ENCODE measurements at places on chromosomes 6 and 20. TPM values are rescaled to one million over a fixed set of nuclear protein-coding genes. Genes with fewer than 3 reads are reported as not detected.

GPR63 gene
- 0.72 TPM for total RNA-seq

BICRAL gene
- 7.8 TPM for total RNA-seq

DNA sequence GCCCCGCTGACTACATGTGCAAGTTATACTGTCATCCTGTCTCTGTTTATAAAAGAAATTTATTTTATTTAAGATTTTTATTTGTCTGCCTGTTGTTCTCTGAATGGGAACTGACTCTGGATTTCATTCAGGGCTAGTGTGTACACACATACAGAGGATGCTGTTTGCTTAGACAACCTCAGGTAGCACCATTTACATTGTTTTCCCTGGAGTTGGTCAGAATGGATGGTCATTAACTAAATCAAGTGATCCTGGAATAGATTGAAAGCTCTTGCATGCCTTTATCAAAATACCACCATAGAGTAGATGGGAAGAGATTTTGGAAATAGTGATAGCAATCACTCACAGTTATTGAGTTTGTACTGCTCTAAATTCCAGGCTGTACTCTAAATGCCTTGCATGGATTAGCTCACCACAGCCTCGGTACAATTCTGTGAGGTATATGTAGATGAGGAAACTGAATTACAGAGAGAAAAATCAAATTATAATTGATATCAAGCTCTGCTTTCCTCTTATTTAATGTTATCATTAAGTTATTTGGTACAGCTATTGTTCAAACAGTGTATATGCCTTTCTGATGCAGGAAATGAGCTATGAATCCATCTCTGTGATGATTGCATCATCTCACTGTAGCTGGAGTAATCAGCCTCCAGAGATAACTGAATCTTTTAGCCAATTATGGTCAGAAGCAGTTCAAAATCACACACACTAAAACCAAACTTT is 51.9 kb downstream of the RNF217 start:
- DNase-seq = no peak
- peaks cover 13% of the 10 kb centered on the region for H3K4me1 ChIP-seq
- H3K36me3 ChIP-seq = no peaks in the 10 kb centered on the region
- H3K27ac ChIP-seq = peak overlapping the region; percentile 3
- H3K27me3 ChIP-seq = peaks cover 3% of the 10 kb centered on the region
- no peak overlapping the region for H3K4me3 ChIP-seq

DNA sequence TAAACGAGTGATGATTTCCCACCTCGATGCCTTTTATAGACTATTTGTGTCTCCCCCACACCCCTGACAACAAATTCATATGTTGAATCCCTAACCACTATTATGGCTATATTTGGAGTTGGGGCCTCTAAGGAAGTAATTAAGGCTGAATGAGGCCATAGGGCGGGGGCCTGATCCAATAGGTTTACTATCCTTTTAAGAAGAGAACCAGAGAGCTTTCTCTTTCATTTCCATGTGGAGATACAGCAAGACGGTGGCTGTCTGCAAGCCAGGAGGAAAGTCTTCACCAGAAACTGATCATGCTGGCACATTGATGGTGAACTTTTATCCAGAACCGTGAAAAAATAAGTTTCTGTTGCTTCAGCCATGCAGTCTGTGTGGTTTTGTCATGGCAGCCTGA is 38.9 kb upstream of the CLIC5 start:
- H3K4me3 ChIP-seq = no peak overlapping the region
- no peak overlapping the region for H3K27ac ChIP-seq
- no peaks in the 10 kb centered on the region for H3K36me3 ChIP-seq
- H3K4me1 ChIP-seq = peaks cover 7% of the 10 kb centered on the region
- DNase-seq = no peak

DNA sequence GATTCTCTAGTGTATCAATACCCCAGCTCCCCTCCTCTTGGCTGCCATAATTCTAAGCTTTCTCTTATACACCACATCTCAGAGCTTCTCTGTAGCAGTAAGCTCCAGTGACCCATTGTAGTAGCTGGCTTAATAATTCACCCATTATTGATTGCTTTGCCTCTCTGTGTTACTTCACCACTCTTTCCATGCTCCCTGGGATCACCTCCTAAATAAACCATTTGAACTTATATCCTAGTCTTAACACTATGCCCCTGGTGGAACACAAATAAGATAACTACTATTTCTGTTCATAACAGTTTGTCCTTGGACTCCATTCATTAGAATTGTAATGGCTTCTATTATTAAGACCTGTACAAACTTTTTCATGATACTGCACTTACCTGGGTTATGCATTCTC is 758.9 kb downstream of the KIF16B start:
- no peak overlapping the region for H3K4me3 ChIP-seq
- H3K4me1 ChIP-seq = no peaks in the 10 kb centered on the region
- H3K27ac ChIP-seq = no peak overlapping the region
- H3K27me3 ChIP-seq = no peaks in the 10 kb centered on the region
